ENCODE measurements at places on chromosomes 3 and 15. TPM values are rescaled to one million over a fixed set of nuclear protein-coding genes. Genes with fewer than 3 reads are reported as not detected.

The GPR160 gene
- total RNA-seq = 14.1 TPM

The MLF1 gene
- total RNA-seq = 20.4 TPM

The HES1 gene
- total RNA-seq = 23.3 TPM

The LRIG1 gene
- 63.3 TPM for total RNA-seq

The ACTRT3 gene
- total RNA-seq = 6.1 TPM

The GOLGA8N gene
- total RNA-seq = 0.57 TPM

The CADPS gene
- 5.4 TPM for total RNA-seq

The CFAP91 gene
- 2.2 TPM for total RNA-seq

The ACAP2 gene
- 31.2 TPM for total RNA-seq

The PRRT3 gene
- total RNA-seq = 18.8 TPM

The RHOV gene
- total RNA-seq = 3.9 TPM

The SI gene
- not detected for total RNA-seq

The LRRIQ4 gene
- 0.26 TPM for total RNA-seq

The HTR3E gene
- not detected for total RNA-seq

The ERICH6 gene
- not detected for total RNA-seq

The ALDH1A3 gene
- 9.2 TPM for total RNA-seq

The DGKG gene
- total RNA-seq = not detected

The GOLGA8M gene
- total RNA-seq = not detected

The CCR9 gene
- not detected for total RNA-seq

The CD200 gene
- 51.6 TPM for total RNA-seq

The ILDR1 gene
- 0.68 TPM for total RNA-seq

The FAM162A gene
- total RNA-seq = 78.5 TPM

The CTXN2 gene
- total RNA-seq = 0.11 TPM

The B4GALT4 gene
- 46.5 TPM for total RNA-seq

The BCL2A1 gene
- not detected for total RNA-seq

The P3H2 gene
- total RNA-seq = 41.5 TPM

The KPNA1 gene
- total RNA-seq = 71.8 TPM

The SLC15A2 gene
- total RNA-seq = 2.3 TPM

The PEX11A gene
- 1.3 TPM for total RNA-seq

The STRIT1 gene
- total RNA-seq = not detected

The DCBLD2 gene
- 47.5 TPM for total RNA-seq

The PLA2G4E gene
- total RNA-seq = not detected

The GABRA5 gene
- total RNA-seq = 4.9 TPM

The STAC gene
- total RNA-seq = 3.0 TPM

The ARGFX gene
- not detected for total RNA-seq

The PLSCR5 gene
- not detected for total RNA-seq

The ZKSCAN7 gene
- total RNA-seq = 8.7 TPM

The FRMD5 gene
- total RNA-seq = 3.8 TPM

The RBP2 gene
- not detected for total RNA-seq

The GOLGA6A gene
- total RNA-seq = 0.72 TPM

The CHRNA5 gene
- total RNA-seq = 21.6 TPM

The SETD5 gene
- total RNA-seq = 185 TPM

The GHSR gene
- total RNA-seq = not detected

The VGLL3 gene
- total RNA-seq = 19.7 TPM

The LTF gene
- not detected for total RNA-seq

The POPDC2 gene
- 0.37 TPM for total RNA-seq

The SYNM gene
- 1.8 TPM for total RNA-seq

The HIGD2B gene
- not detected for total RNA-seq

The SEMA5B gene
- total RNA-seq = 9.4 TPM

The SLC2A2 gene
- not detected for total RNA-seq

The GOLGA6L26 gene
- not detected for total RNA-seq

The CLDN1 gene
- total RNA-seq = 2.1 TPM

The GRAMD2A gene
- total RNA-seq = 1.3 TPM

The LPP gene
- total RNA-seq = 64.6 TPM

The TEX55 gene
- not detected for total RNA-seq

The CTDSPL2 gene
- 78.8 TPM for total RNA-seq

The SERPINI1 gene
- total RNA-seq = 5.8 TPM

All from H9 (cell line).